ENCODE measurements at places on chromosomes 5 and 9.

DNA sequence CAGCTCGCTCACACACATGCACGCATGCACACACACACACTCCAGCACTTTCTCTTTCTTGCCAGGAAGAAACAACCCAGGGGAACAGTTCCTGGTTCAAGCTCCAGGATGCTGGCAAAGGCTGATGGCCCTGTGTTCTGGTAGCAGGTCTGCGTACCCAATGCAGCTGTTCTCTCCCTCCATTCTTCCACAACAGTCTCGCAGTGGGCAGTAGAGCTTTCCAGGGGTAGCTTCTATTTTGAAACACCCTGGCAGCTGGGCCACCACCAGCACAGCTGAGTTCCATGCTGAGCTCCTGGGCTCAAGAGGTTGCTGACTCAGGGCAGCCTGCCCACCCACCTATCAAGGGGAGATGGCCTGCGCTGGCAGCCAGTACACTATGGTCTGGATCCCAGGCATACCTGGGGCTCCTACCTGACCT is 4.7 kb downstream of the VDAC1 start:
- DNase-seq = no peak

DNA sequence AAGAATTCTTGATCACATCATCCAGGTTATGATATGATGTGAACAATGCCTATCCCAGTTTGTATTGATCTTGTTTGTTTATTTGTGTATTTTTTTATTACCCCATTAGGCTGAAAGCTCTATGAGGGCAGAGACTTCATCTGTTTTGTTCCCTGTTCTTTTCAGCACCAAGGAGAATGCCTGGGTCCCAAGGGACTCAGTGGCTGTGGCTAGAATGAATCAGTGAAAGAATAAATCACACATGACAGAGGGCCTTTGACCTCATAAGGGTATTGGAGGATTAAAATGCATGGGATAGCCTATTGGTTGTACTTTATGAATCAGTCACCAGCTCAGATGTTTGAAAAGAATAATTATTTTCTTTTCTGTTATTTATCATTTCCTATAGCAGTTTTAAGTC is 292.2 kb downstream of the GAS1 start:
- DNase-seq = no peak

DNA sequence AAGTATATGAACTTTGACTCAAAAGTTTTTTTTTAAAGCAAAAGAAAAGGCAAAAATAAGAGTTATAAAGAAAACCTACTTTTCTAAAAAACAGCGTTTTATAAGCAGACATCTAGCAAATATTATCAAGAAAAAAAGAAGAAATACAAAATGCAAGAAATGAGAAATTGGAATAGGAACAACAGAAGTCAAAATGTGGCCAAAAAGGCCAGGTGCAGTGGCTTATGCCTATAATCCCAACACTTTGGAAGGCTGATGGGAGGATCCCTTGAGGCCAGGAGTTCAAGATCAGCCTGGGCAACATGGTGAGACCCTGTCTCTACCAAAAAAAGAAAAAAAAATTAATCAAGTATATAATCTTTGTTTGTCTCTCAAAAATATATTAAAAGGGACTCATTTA is 35.9 kb downstream of the APTX start:
- no peak for DNase-seq

GRCh38 chr9:93458712-93459111 is 5.3 kb upstream of the FAM120AOS start:
- DNase-seq = no peak

DNA sequence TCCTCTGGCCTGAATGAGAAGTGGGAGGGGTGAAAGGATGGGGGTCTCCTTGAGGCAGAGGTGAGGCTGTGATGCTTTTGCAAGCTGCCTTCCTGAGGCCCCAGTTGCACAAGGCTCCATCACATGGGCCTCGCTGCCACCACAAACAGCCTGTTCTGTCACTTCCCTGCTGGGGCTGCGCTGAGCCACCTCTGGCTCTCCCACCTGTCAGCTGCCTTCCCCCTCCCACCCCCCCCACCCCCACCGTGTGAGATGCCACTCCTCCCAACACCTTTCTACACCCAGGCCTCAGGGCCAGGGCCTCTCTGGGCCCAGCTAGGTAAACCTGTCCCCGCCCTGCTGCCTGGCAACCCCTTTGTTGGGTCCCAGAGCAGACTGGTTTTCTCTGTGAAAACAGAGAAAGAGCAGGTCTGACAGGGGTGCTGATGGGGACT is 4.5 kb upstream of the PDLIM4 start:
- no peak for DNase-seq

GRCh38 chr9:90385146-90385545 is 257.5 kb downstream of the DIRAS2 start:
- DNase-seq = no peak

GRCh38 chr9:133056533-133056932 is 5.2 kb upstream of the CEL start:
- DNase-seq = no peak

DNA sequence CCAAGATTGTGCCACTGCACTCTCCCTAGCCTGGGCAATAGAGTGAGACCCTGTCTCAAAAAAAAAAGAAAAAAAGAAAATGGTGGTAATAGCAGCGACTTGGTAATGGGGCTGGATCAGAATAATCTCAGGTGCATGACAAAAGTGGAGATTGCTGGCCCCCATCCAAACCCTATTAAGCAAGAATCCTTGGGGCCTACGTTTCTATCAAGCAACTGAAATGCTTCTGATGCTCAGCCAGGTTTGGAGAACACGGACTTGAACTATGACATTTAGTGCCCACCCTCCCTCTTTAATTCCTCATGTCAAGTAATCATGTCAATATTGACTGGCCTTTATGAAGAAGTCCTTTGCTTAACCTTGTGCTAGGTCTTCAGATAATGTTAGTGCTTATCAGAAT is 6.6 kb downstream of the C5orf52 start:
- no peak for DNase-seq

GRCh38 chr5:43039471-43040286 is 440 bp downstream of the ANXA2R start:
- DNase-seq = no peak

DNA sequence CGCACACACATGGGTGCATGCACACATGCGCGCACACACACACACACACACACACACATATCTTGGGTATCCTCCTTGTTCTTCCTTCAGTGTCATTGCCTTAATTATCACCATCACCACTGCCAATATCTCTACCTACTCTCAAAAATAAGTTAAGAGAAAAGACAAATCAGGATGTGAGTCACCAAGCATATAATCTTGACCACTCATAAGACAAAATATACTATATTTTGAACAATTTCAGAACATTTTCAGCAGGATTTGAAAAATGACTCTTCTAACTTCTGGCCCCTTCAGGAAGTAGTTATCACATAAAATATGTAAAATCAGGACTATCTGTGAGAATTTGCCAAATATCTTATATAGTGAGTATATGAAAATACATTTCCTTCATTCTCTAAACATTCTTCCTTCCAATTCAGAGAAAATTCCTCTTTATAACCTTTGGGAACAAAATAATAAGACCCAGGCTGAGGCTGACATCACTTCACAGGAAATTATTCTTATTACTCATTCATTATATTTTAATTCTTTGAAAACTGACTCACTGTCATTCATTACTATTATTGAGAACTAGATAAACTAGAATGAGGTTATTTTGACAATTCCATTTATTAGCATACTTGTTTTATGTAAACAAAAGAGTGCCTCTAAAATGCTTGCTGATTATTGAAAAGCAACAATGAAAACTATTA is 772.0 kb upstream of the ACO1 start:
- DNase-seq = no peak

Data from putamen (tissue), 1 donor.